ENCODE measurements at places on chromosomes 12 and 14.

DNA sequence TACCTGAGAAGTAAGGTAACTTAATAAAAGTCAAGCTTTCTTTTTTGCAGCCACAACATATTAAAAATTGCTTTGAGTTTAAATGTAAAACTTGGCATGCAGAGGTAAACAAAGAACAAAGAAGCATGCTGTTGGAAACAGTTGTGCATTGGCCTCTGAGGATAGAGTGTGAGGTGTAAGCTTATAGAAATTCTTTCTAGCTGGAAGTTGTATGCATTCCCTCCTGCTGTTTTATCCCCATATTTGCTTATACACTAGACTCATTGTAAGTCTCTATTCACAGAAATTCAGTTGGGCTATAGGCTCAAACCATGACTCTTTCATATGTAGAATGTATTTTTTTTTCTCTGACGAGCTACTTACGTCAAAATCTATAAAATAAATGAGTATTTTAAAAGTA, 316.3 kb downstream of the SLC6A15 start:
- no peak for DNase-seq

GRCh38 chr12:4036671-4037271, 163.6 kb upstream of the PARP11 start:
- DNase-seq: no peak

GRCh38 chr12:49969027-49969426, 3.7 kb upstream of the AQP6 start:
- no peak for DNase-seq

DNA sequence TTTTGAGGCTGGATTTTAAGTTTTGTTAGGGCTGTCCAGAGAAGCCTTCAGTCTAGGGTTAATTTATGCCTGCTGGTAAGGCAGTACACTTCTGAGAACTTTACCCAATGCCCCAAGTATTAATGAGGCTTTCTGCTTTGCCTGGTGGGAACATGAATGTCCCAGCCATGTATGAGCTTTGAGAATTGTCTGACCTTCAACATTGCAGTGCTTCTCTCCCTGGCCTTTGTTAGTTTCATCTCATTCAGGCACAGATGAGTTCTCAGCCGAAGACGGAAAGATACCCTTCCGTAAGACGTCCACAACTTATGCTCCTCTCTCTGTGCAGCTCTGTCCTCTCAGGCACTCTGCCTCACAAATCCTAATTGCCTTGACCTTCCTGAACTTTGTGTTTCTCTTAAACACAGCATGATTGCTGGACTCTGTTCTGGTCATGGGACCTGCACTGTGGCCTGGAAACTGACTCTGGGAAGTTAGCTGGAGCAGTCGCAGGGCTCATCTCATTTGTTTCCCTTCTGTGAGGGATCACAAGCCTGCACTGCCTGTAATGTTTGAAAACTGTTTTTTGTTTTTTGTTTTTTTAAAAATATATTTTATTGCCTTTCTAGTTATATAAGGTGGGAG, 15.7 kb downstream of the CHPT1 start:
- DNase-seq: no peak

DNA sequence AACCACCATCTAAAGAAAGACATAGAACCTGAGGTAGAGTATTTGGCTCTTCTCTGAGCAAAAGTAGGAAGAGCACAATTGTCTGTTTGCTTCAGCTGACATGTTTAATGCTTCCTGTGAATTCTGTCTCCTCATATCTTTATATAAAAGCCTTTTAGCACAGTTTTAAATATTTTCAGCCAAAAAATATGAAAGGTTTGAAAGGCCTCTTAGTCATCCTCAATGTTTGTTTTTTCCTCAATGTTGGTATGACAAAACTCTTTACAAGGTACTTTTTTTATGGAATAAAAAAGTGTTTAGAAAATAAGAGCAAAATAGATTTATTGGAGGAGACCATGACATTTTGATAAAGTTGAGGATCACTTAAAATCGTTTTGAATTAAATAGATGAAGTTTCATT, 360.9 kb downstream of the NAV3 start:
- no peak for DNase-seq
